ENCODE measurements at places on chromosomes 16 and 17.
A peak's percentile ranks its signal among the peaks of the same experiment; 100 is the strongest.

- H3K4me3 ChIP-seq, result no peak overlapping the region
- peaks cover 12% of the 10 kb centered on the region for H3K4me1 ChIP-seq
- no peaks in the 10 kb centered on the region for H3K27me3 ChIP-seq
- no peak for DNase-seq
Observed at GRCh38 chr17:79969906-79970305, 65.8 kb downstream of the TBC1D16 start.

DNA sequence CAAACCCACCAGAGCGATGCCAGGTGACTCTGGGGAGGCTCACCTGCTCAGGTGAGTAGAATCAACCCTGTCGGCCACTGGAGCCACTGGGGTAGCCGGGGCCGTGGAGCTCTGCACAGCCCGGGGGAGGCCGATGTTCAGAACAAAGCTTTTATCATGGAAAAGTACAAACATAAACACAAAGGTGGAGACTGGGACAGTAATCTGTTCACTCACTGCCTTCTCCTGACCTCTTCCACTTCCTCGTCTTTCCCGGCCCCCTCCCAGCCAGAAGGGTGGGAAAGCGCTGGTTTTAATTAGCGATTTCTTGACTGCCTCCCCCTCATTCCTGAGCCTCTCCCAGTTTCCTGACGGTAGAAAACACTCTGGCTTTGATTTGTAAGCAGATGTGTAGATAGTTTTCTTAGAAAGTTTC lies 9.8 kb upstream of the TEX19 start:
- H3K27ac ChIP-seq, result no peak overlapping the region
- no peaks in the 10 kb centered on the region for H3K27me3 ChIP-seq
- no peak for DNase-seq
- H3K4me1 ChIP-seq, result no peaks in the 10 kb centered on the region
- H3K4me3 ChIP-seq, result no peak overlapping the region

- DNase-seq, result no peak
- H3K27me3 ChIP-seq, result no peaks in the 10 kb centered on the region
- H3K4me3 ChIP-seq, result no peak overlapping the region
- H3K36me3 ChIP-seq, result no peaks in the 10 kb centered on the region
Observed at GRCh38 chr16:50279504-50279865, 13.1 kb downstream of the ADCY7 start.

DNA sequence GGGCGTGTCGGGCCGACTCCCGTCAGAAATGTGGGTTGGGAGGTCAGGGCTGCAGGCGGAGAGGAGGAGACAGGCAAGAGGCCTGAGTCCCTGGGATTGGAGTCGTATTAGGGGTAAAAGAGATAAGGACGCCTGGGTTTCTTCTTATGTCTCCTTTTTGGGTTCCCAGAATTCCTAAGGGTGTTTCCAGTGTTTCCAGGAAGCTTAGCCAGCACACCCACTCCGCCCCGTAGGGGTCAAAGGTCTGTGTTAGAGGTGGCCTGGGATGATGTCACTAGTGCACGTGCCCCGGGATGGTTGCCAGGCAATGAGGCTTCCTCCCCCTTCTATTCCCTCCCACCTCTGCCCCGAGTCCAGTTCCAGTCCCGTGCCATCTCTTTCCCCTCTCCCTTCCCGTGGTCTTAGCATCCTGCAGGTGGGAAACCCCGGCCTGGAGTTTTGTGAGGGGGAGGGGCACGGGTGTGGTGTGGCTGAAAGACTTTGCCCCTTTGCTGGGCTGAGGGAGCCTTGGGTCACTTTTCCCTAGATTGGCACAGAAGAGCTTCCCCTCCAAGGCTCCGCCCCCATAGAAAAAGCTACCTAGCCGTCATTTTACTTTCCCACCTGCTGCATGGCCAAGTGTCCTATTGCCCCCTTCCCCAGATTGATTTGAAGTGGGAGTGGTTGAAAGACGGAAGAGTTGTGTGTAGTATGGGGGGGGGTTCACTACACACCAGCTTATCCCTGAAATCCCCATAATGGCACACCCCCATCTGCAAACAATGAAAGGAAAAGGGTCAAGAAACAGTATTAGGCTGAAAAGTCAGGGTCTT lies 2.8 kb downstream of the KDM6B start:
- H3K27me3 ChIP-seq, result no peaks in the 10 kb centered on the region
- peak overlapping the region; percentile 87 for H3K27ac ChIP-seq
- peak overlapping the region; percentile 71 for H3K4me3 ChIP-seq
- peaks cover 40% of the 10 kb centered on the region for H3K4me1 ChIP-seq
- DNase-seq, result peak; percentile 92
- H3K36me3 ChIP-seq, result peaks cover 2% of the 10 kb centered on the region

GRCh38 chr16:450785-451512 lies 25.5 kb downstream of the RAB11FIP3 start:
- no peak for DNase-seq
- H3K27ac ChIP-seq, result no peak overlapping the region
- H3K4me1 ChIP-seq, result no peaks in the 10 kb centered on the region
- no peak overlapping the region for H3K4me3 ChIP-seq
- no peaks in the 10 kb centered on the region for H3K36me3 ChIP-seq
